Activated CD4-positive, alpha-beta T cell treated with anti-CD3 and anti-CD28 coated beads, Interleukin-2, Interleukin-6, amounts not matched to agents 100 ng/mL and 50 ng/mL, durations not matched to agents 16 hours and 8 hours (primary cell): ENCODE measurements at places on chromosomes 6 and 20.

GRCh38 chr6:136401749-136402148, 112.1 kb upstream of the BCLAF1 start:
- DNase-seq, result no peak

DNA sequence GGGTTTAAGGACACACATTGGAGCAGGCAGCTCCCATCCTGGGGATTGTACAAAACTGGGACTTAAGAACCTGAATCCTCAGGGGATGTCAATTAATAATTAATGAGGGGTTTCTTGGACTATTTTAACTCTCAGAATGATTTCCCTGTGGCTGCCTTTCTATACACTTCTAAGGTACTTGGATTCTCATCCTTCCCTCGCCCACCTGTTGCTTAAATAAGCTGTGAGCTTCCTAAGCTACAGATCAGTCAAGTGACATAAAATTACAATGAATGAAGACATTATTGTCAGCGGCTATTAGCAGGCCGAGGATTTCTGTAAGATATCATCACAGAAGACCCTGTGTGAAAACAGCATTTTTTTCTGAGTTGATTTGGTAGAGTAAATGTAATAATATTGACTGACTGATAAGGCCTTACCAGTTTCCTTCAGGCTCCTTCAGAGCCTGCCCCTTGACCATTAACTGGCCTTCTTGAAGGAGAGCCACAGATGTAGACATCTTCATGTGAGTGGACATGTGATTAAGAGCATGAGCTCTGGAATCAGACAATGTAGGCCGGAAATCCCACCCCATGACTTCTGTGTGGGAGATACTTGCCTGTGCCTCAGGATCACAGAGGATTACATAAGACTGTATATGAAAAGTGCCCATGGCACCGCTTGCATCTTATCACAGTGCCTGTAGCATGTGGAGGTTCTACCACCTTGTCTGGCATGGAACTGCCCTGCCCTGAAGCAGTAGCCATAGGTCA, 101.7 kb downstream of the TULP4 start:
- DNase-seq, result no peak

DNA sequence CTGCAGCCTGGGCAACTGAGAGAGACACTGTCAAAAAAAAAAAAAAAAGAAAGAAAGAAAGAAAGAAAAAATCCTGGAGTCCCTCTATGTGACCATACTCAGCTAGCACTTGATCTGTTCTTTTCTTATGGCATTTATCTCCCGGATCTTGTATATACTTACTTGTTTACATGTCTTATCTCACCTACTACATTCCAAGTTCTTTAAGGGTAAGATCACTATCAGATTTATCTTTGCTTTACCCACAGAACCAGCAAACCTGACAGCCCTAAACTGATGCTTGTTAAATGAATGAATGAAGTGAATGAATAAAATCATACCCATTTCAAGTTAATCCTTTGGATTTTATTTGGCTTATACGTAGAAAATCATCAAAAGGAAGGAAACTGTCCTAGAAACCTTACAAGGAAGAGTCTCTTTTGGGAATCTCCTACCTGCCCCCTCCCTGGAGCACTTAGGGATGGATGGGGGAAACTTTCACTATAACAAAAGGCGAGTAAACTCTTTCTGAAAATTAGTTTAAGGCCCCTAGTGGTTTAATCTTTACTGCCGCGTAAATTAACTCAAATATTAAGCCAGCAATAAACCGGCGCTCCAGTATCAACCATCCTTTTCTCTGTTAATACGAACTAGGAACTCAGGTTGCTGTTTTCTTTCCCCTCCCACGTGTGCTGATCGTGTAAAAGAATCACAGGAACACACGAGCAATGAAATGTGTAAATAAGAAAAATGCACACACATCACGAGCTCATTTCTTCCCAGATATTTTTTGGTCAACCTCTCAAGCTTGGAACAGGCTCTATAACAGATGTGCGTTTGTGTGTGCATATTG, 1.3 kb upstream of the UTRN start:
- no peak for DNase-seq

- no peak for DNase-seq
These were observed 7.6 kb downstream of the CDKN1A start for GRCh38 chr6:36685926-36686667.

DNA sequence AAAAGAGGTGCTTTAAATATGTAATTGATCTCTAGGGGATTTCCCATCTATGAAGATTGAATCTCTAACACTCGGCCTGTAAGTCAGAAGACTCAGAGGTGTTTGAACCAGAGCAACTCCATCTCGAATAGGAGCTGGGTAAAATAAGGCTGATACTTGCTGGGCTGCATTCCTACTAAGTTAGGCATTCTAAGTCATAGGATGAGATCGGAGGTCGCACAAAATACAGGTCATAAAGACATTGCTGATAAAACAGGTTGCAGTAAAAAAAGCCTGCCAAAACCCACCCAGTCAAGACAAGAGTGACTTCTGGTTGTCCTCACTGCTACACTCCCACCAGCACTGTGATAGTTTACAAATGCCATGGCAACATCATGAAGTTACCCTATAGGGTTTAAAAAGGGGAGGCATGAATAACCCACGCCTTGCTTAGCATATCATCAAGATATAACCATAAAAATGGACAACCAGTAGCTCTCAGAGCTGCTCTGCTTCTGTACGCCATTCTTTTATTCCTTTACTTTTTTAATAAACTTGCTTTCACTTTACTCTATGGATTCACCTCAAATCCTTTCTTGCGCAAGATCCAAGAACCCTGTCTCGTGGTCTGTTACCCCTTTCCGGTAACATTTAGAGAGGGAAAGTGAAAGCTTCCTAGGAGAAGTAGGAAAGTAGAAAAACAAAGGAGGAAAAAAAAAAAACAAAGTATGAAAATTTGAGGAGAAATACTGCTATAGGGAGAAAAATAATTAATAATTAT, 129.7 kb upstream of the PHACTR1 start:
- no peak for DNase-seq

DNA sequence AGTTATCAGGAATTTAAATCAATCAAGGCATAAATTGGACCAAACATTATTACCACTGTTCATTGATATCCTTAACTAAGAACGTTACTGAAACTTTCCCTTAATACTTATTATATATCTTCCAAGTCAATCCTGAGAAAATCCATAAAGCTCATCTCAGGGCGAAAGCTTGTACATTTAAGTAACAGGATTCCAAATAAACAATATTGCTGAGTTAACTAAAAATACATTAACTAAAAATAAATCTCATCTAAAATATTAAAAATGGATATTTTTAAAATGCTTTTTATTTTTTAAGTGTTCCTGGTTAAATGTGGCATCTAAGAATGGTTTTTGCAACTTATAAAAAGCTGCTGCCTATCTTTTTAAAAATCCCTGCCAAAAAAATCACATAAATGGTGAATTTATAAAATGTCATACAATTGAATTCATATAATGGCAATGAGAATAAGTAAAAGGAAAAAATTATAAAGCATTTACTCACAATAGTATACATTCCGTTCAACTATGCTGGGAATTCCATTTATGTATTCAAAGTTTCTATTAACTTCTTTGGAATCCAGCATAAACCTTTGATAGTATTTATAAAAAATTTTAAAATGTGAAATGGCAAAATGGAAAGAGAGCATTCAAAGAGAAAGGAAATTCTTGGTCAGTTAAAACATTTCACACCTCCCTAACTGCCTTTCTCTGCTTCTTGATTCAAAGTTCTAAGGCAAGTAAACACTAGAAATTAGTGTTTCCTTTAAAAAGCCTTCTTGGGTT, 20.8 kb upstream of the GMDS start:
- no peak for DNase-seq

GRCh38 chr20:37774156-37774555, 80.3 kb downstream of the CTNNBL1 start:
- DNase-seq, result peak; percentile 2

GRCh38 chr6:69802995-69803394, 6.2 kb upstream of the LMBRD1 start:
- DNase-seq, result no peak

DNA sequence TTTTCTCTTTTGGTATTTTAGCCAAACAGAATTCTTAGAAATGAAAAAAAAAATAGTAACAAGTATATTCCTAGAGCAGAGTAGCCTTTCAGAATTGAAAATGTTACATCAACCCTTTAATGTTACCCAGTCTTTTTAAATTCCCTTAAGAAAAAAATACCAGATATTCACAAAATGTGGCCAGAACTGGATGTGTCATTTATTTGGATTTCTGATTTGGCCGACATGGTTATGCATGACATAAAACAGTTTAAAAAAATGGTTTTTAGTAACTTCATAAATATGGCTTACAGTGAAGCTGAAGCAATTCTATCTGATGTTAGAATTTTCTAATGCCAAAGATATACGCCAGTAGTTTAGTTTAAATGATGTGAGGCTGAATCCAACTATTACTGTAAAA, 112.0 kb downstream of the ATXN1 start:
- no peak for DNase-seq

DNA sequence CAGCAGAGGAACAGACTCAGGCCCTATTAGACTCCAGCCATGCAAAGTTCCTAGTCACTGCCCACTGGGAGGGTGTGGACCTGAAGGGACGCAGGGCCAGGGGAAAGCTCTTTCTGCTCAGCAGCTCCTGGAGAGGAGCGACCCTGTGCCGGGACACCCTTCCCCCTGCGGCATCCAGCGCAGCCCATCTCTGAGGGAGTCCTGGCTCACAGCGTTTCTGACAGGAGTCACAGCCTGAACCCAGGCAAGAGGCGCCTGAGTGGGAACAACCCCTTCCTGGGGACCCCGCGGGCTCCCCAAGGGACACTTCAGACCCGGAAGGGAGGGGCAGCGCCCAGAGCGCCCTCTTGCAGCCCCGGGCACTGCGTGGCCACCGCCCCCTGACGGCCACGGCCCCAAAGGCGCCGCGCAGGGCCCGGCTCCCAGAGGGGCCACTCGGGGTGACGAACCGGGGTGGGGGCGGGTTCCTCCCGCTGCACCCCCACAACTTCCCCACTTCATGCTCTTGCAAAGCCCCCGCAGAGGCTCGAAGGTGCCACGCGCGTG, 862 bp downstream of the UCKL1 start:
- DNase-seq, result peak; percentile 49

DNA sequence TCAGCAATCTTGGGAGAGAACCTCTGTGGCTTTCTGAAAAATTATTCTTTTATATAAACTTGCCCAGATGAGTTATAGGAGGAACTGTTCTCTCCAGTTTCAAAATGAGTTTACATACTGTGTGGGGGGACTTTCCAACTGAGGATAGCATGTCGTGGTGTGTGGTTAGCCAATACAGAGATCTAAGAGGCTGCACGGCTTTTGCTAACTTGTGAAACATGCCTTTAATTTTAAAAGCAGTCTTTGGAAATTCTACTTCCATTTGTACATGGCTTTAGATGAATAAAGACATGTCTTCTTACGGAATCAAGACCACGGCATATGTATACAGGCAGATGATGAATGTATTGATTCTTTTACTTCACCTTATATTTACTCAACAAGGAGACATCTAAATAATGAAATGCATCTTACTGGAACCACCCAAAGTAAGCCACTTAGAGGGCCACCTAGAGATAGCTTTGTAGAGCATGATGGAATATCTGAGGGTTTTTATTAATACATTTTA, 39.8 kb downstream of the HIVEP1 start:
- peak; percentile 88 for DNase-seq

DNA sequence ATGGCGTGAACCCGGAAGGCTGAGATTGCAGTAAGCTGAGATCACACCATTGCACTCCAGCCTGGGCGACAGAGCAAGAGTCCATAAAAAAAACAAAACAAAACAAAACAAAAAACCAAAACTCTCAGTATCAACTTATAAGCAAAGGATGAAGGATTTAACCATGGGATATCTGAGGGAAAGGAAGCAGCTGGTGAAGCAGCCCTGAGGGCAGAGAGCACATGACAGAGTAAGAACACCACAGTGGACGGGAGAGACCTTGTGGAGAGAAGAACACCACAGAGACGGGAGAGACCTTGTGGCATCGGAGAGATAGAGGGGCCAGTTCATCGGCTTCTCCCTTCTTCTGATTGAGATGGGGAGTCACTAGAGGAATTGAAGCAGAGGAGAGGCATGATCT, 697.2 kb downstream of the HDGFL1 start:
- no peak for DNase-seq

GRCh38 chr6:170083236-170084051, 207.4 kb downstream of the DLL1 start:
- DNase-seq, result no peak

DNA sequence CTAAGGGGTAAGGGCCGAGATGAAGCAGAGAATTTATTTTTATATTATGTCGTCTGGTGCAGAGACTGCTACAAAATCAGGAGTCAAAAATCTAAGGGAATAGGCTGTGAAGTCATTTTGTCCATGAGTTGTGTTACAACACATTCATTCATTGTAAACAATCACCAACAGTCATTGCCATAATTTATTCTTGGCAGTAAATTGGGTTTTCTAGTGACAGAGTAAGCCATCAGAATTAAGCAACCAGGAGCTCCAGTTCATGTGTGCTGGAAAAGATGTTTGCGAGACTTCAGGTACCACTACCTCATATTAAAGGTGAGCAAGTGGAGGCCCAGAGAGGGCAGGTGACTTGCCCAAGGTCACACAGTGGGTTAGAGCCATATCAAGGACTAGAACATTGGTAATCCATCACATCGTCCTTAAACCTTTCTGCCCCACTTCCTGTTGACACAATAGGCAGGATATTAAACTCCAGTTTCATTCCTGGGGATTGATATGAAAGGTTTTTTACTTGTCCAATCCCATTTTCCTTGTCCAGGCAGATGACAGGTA, 46.0 kb downstream of the E2F3 start:
- no peak for DNase-seq

- DNase-seq, result peak; percentile 84
These were observed 2.1 kb downstream of the VEGFA start for GRCh38 chr6:43771858-43772680.

DNA sequence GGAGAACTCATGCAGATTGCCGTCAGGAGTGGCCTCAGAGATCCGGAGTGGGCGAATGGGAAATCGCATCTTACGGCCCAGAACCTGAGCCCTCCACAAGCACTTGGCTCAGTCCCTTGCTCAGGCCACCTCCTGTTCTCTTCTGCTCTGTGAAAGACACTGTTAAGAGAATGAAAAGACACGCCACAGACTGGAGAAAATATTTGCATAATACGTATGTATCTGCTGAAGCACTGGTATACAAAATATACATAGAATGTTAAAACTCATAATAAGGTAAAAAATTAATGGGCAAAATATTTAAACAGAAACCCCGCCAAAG, 838 bp upstream of the POM121L2 start:
- DNase-seq, result no peak
